ENCODE measurements at places on chromosomes 3 and 15.

- no peak for DNase-seq
These were observed 27.7 kb downstream of the MAGI1 start for GRCh38 chr3:66010739-66011655.

DNA sequence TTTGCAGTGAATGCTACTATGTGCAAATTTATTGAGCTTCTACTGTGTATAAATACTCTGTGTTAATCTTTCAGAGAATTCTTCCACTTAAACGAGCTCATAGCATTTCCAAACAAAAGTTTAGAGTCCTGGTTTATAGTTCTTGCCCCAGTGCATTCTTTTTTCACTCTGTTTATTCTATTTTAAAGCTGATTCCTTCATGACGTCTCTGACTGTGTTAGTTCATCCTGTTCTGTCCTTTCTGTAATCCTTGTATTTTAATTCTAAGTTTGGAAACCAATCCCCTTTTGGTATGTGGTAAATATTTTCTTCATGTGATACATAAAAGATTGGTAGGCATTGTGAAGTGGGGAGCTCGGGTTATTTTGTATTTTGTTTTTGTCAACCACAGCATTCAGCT, 18.7 kb downstream of the P2RY14 start:
- no peak for DNase-seq

DNA sequence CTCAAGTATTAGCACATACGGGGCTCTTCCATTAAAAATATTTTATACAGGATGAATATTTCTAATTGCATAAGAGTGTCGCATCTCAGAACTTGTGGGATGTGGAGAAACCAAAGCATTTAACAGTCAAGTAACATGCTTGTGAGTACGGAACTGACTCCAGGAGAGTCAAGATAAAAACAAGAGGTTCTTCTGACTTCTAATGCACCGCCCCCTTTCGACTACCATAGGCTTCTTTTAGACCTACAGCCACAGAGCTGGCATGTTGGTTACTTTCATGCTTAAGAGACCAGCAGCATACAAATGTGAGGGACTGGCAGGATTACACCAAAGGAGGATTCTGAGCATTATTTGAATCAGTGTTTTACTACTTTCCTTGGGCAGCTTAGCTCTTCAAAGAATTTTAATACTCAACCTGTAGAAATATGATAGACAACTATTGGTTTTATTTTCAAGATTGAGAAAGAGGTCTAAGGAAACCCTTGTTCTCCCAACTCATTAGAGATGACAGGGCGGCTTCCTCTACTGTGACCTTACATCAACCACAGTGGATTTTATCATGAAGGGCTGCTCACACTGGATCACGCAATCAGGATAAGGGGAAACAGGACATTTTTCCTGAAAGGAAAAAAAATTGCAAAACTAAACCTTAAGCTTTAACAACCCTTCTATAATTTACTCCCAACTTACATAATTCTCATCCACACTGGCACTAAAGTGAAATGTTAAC, 14.0 kb downstream of the ETV5 start:
- no peak for DNase-seq

- DNase-seq = no peak
These were observed 107.0 kb downstream of the ALCAM start for GRCh38 chr3:105473521-105474223.

GRCh38 chr3:177554895-177555759, 357.8 kb upstream of the TBL1XR1 start:
- DNase-seq = peak; percentile 42

DNA sequence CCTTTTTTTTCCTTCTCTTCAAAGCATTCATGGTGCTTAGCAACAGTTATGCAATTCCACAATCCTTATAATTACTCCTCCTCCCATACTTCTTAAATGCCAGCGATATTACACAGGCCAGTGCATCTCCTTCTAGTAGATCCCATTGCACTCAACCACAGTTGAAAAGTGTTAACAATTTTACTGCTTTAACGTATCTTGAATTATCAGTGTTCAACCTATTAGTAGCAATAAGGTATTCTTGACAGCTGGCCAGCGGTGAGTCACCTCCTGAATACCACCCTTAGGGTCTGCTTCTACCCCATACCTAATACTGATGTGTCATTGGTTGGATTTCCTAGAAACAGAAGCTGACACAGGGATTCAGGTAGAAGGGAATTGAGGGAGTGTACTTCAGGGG, 24.0 kb upstream of the TEX9 start:
- DNase-seq = no peak

GRCh38 chr15:67836955-67837354, 2.9 kb downstream of the RNU6-1 start:
- DNase-seq = no peak

GRCh38 chr3:14831916-14832450, 13.2 kb downstream of the FGD5 start:
- no peak for DNase-seq

GRCh38 chr3:172402090-172402489, 46.2 kb downstream of the GHSR start:
- DNase-seq = no peak

DNA sequence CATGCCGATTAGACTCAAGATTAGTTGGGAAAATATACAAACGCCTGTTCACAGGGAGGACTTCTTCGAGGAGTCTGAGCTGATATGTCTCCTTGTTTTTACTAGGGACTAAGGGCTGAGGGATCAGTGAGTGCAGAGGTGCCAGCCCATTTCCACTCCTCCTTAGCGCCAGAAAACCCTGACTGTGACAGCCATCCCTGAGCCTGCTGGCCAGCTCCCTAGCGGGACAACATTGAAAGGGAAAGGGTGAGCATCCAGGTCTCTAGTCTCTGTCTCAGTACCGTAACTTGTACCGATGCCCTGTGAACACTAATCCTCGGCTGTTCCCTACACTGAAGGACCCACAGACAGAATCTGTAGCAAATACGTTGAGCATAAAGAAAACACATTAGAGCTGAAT, 243.4 kb downstream of the WNT5A start:
- DNase-seq = no peak

GRCh38 chr3:9932535-9932842, 1.1 kb upstream of the CRELD1 start:
- DNase-seq = no peak

DNA sequence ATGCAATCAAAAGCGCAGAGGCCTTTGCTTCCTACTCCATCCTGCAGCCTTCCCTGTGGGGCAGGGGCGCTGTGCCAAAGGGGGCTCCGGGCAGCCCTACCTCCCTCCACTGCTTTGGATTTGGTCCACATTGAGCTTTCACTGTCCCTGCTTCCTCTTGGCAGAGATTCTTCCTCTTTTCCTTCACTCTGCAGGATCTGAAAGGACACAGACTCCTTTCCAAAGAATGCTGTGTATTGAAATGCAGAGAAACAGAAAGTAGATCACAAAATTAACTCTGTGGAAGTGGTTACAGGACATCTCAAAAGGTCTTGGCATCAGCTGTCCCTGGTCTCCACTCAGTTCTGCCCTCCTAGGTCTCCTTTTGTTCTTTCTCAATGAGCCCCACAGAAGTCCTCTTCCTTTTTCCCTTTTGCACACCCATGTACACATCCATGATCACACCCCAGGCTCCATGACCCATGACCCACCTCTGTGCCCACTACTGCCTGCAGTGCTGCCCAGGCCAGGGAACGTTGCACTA, 64.1 kb downstream of the CCR1 start:
- no peak for DNase-seq

GRCh38 chr3:194785315-194785714, 99.6 kb downstream of the FAM43A start:
- no peak for DNase-seq

- DNase-seq = no peak
These were observed 82.6 kb upstream of the MAGI1 start for GRCh38 chr3:66121318-66121717.

GRCh38 chr15:44298878-44299277, 10.4 kb downstream of the GOLM2 start:
- no peak for DNase-seq

- no peak for DNase-seq
These were observed 77.1 kb upstream of the SNRPA1 start for GRCh38 chr15:101372149-101372577.

DNA sequence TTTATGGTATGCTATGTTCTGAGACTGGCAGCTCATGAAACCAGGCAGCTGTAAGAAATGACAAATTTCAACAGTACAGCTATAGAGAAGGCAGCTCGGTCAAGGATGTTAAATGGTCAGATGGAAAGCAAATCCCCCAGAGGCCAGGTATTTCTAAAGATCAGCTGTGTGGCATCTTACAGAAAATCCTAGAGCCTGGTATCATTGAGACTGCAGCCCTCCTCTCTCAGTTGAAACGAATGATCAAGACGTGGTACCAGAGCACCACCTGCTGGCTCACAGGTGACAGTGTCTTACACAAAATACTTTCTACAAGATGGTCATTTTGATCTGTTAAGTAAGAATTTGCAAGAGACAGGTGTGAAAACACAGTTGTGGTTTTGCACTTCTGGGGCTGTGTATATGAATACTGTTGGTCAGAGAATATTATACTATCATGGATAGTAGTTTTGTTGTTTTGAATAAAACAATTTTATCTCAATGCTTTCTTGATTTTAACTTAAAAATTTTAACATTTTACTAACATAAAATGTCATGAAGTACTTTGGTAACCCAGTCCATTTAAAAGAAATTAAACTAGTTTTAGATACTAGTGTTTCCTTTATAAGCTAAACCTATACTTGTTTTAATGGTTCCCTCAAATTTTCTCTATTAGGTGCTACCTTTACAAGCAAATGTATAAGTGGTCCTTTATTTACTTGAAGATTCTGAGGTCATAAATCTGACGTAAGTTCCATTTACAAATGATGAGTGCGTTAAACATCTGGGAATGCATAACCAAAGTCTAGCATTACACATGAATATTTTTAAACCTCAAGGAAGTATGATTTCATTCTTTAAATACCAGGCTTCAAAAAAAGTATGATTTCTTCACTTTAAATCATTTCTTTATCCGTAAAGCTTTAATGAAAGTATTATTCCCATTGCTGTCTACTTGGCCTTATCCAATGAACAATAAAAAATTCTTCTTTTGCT, 121.8 kb downstream of the PDZRN3 start:
- DNase-seq = peak; percentile 89

DNA sequence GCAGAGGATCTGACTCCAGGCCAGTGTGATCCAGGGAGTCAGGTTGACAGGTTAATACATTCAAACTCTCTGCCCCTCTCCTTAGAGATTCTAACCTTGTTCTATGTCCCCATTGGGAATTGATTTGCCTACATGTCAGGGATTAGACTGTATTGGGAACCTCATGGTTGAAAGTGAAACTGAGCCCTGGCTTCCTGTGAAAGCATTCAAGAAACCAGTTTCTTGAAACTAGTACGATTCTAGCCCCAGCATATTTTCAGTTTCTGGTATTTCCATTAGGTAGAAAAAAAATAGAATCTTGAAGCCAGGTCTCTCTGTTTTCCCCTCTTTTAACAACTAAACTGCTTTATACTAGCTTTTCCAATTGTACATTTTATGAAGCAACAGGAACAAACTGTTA, 140.4 kb upstream of the ABI3BP start:
- DNase-seq = no peak

- DNase-seq = no peak
These were observed 139.4 kb downstream of the SLCO3A1 start for GRCh38 chr15:91992945-91993344.

DNA sequence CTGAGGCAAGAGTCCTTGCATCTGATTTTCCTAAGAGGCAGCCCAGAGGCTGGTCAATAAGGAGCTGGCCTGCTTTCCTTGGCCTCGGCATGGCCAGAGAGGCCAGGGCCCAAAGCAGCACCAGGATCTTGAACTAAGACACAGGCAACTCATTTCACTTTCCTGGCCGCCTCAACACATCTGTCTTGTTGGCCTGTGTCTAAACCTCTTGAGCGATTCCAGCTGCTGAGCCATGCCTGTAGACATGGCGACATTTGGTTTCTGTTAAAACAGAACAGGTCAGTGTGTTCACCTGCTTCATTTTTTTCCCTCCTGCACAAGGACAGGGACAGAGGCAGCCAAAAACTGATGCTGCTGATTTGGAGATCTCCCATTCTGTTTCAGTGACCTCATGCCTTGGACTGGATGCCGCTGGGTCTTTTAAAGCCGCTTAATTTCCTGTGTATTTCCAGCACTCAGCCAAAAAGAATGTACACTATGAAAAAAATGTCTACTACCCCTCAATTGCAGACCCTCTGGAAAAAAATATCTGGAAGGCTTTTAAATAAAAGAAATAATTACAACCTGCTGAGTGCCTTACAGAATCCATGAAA, 266.6 kb upstream of the ICE2 start:
- DNase-seq = no peak

- no peak for DNase-seq
These were observed 34.5 kb downstream of the FANCI start for GRCh38 chr15:89278307-89278706.

GRCh38 chr15:40150163-40150925, 10.5 kb upstream of the BUB1B start:
- no peak for DNase-seq

DNA sequence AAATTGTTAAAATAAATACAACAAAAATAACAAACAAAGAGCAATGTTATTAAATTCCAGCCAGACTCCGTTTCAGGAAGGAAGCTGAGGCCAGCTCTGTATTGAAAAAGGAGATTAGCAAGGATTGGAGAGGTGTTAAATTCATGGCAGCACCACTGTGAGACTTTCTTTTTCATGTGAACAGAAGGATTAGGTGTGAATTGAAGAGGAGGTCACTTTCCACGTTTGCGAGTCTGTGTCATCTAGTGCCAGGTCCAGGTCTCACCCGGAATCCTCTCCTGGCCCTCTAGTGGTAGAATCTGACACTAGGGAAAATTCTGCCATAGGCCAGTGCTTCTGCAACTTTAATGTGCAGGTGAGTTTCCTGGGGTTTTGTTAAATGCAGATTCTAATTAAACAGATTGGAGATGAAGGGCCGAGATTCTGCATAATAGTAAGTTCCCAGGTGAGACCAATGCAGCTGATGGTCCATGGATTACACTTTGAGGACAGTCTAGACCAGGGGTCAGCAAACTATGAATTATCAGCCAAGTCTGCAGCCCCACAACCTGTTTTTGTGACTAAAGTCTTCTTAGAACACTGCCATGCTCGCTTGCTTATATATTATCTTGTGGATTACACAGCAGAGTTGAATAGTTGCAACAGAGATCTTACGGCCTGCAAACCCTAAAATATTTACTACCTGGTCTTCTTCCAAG, 9.2 kb upstream of the SLC6A1 start:
- DNase-seq = peak; percentile 76

DNA sequence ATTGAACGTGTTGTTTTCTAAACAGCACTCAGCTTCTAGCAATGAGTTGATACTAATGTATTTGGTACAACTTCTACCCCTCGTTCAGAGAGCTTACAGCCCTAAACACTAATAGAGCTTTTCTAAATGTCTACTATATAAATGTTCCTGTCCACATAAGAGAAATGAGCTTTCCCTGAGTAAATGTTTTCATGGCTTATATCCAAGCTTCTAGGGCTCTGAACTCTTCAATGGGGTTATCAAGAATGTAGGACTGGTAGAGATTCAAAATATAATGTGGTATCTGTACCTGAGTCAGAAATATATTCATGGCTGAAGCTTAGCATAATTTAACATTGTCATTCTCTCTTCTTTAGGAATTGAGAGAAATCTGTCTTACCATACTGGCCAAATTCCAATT, 73.4 kb downstream of the SERPINI1 start:
- no peak for DNase-seq

GRCh38 chr3:116806351-116806750, 96.8 kb downstream of the TUSC7 start:
- no peak for DNase-seq

Measured in head of caudate nucleus (tissue), 42 donors.